ENCODE measurements at places on chromosomes 2 and 18.

DNA sequence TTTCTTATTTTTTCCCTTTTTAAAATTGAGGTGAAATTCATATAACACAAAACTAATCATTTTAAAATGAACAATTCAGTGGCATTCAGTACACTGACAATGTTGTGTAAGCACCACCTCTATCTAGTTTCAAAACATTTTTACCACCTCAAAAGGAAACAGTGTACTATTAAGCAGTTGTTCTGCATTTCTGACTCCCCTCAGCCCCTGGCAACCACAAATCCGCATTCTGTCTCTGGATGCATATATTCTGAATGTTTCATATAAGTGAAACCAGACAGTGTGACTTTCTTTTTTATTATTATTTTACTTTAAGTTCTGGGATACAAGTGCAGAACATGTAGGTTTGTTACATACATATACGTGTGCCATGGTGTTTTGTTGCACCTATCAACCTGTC, 19.2 kb upstream of the TANK start:
- no peak for DNase-seq

- DNase-seq, result no peak
Observed at GRCh38 chr2:176325732-176326131, 56.5 kb downstream of the MTX2 start.

- DNase-seq, result no peak
Observed at GRCh38 chr2:158997037-158997790, 28.8 kb downstream of the TANC1 start.

DNA sequence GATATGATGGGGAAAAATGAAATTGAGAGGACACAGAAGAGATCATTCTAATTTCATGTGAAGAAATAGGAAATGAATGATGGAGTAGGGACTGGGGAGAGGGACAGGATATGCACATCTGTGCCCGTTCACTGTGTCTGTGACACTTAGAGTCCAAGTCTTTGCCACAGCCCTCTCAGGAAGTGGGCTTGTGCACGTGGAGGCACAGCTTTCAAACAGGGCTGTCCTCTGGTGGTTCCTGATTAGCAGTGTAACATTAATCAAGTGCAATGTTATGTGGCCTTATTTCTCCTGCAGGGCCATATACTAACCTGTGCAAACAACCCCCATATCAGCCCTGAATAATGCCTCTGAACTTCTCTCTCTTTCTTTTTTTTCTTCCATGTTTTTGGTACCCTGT, 312.2 kb upstream of the FAM98A start:
- no peak for DNase-seq

GRCh38 chr2:122634256-122634655, 878.8 kb downstream of the TSN start:
- DNase-seq, result no peak

DNA sequence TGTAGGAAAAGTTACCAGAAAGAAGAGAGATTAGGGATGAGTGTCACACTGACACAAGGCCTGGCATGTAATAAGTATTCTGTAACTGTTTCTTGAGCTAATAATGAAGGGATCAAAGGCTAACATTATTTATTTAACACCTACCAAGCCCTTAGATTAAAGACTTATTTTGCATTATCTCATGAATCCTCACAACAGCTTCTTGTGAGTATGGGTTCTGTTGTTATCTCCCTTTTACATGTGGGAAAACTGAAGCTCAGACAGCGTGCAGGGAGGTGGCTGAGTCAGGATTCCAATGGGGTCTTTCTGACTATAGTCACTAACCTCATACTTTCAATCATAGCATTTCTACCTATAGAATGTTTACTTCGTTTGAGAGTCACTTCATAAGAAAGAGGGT, 79.0 kb upstream of the PROKR1 start:
- DNase-seq, result no peak

DNA sequence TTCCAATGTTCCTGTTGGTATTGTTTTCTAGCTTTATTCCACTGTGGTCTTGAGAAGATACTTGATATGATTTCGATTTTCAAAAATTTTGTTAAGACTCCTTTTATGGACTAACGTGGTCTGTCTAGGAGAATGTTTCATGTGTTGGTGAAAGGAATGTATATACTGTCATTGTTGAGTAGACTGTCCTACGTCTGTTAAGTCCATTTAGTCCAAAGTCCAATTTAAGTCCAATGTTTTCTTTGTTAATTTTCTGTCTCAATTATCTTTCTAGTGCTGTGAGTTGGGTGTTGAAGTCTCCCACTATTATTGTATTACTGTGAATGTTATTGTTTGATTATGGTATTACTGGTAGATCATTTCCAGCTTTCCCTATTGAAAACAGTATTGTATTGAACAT, 55.8 kb upstream of the TTC27 start:
- DNase-seq, result no peak

DNA sequence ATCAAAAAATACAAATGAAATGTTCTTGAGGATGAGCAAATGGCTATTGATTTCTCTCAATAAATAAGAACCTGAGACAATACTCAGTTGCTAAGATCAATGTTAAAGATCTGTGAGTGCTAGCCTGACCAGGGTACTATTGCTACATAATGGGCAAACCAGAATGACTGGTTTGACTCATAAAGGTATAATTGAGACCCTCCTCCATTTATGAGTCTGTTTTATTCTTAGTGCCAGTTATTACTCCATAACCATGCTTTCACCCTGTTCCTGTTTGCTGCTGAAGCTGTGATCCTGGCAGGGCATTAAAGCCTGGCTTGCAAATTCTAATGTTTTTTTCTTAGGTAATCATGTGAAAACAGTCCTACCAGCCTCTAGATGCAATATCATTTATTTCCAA, 56.6 kb upstream of the PPM1B start:
- DNase-seq, result no peak

DNA sequence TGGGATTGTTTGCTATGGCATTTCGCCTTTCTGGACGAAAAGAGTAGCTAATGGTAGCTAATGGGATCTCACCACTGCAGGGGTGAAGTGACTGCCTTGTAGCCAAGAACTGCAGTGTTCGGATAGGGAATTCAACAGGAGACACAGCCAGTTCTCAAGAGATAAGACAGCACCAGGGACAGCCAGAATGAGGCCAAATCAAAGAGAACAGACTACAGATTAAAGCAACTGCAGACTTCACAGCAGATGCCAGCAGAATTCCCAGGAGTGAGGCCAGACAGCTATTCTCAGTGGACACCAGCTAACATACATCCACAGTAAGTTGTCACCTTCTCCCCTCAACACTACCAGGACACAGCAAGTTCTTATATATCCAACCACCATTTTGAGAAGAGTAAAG, 124.0 kb downstream of the PLA2R1 start:
- no peak for DNase-seq

- DNase-seq, result peak; percentile 99
Observed at GRCh38 chr2:26772064-26773001, 8.2 kb downstream of the SLC35F6 start.

DNA sequence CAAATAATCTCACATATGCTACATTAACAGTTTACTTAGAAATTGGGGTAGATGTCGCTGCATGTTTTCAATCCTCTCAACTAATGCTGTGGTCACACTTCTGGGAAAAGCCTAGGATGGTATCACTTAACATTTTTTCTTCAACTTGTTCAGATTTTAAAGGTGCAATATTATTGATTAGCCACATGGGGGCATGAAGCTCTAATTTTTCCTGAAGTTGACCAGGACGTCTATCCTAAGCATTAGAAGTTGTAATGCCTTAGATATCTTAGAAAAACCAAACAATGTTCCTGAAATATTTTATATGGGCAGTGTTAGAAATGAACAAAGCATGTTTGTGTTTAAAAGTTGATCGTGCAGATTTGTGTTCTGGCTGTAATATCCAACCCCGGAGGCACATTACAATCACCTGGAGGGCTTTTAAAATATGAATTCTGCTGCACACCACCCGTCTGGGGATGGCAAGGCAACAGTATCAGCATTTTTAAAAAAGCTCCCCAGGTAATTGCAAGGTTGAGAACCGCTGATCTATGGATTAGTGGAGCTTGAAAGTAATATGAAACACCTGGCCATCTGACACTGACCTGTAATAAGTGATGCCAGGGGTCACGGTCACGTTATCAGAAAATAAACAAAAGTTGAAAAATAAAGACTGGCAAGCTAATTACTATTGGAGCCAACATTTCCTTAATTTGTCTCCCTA, 100.5 kb upstream of the LMAN1 start:
- no peak for DNase-seq

GRCh38 chr2:191228861-191229260, 16.3 kb upstream of the MYO1B start:
- DNase-seq, result no peak

DNA sequence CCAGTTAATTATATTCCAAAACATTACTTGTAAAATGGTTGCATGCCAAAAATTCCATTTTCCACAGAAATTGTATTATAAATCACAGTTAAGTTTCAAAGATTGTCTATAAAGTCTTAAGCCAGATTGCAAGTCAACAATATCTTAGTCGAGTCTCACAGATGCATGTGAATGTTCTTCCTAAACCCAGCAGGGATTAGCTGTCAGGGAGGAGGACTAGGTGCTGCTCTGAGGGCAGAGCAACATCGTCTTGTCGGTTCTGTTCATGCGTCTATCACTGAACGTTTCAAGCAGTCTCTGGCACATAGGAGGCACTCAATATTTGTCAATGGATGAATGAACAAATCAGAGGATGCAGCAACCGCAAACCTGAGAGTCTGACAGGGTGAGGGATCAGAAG, 27.0 kb downstream of the EPB41L3 start:
- no peak for DNase-seq

DNA sequence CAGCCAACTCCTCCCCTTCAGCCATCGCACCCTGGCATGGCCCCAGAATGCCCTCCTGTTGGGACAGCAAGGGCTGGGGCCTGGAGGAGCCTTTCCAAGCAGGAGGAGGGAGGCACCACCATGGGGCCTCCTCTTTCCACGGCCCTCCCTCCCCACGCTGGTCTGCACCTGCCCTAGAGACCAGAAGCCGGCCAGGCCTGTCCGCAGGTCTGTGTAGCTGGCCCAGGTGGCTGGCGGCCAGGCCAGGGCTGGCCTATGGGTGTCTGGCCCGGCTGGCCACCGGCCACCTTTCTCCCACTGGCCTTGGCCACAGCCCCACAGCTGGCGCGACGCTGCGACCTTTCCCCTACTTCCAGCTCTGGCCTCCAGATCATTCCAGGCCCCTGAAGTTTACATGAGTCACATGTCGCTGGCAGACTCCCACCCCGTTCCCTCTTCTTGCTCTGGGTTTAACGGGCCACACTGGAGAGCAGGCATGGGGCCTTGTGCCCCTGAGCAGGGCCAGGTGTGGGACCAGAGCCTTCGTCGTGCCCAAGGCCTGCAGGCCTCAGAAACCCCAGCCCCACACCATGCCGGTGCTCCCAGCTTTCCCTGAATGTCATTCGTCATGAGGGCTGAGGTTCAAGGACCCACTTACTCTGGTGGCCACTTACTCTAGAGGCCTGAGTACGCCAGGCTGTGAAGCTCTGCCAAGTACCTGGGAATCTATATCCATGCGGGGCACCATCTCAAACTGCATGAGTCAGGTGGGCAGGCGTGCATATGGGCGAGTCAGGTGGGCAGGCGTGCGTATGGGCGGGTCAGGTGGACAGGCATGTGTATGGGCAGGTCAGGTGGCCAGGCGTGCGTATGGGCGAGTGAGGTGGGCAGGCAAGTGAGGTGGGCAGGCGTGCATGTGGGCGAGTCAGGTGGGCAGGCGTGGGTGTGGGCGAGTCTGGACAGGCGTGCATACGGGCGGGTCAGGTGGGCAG, 33.3 kb upstream of the KLF11 start:
- peak; percentile 92 for DNase-seq

DNA sequence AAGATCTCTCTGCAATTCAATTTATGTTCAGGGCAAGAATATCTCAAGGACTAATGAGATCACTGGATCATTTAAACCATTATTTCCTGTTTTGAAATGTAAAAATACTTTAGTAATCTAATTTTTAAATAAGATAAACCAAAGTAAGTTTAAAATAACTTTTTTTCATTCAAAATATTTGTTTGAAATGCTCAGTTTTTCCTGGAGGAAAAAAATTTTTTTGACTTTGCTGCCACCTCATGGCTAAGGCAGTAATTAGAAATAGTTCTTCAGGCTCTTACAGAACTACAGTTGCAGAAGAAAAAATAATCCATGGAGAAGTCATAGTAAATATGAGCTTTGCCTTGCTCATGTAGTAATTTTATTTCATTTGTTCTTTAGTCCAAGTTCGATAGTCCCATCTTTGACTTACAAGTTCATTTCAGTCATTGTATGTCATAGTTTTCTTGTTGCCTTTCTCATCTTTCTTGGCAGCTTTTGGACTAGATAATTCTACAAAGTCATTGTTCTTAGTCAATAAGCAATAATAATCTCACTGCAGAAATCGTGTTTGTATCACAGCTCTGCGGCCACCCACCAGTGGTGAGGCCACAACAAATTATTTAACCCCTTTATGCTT, 127.4 kb downstream of the DPP4 start:
- DNase-seq, result no peak

- no peak for DNase-seq
Observed at GRCh38 chr2:86302320-86302719, 35.1 kb downstream of the REEP1 start.

GRCh38 chr18:47935321-47936055, 5.0 kb upstream of the SMAD2 start:
- DNase-seq, result no peak

- no peak for DNase-seq
Observed at GRCh38 chr2:42908518-42909200, 116.3 kb upstream of the HAAO start.

DNA sequence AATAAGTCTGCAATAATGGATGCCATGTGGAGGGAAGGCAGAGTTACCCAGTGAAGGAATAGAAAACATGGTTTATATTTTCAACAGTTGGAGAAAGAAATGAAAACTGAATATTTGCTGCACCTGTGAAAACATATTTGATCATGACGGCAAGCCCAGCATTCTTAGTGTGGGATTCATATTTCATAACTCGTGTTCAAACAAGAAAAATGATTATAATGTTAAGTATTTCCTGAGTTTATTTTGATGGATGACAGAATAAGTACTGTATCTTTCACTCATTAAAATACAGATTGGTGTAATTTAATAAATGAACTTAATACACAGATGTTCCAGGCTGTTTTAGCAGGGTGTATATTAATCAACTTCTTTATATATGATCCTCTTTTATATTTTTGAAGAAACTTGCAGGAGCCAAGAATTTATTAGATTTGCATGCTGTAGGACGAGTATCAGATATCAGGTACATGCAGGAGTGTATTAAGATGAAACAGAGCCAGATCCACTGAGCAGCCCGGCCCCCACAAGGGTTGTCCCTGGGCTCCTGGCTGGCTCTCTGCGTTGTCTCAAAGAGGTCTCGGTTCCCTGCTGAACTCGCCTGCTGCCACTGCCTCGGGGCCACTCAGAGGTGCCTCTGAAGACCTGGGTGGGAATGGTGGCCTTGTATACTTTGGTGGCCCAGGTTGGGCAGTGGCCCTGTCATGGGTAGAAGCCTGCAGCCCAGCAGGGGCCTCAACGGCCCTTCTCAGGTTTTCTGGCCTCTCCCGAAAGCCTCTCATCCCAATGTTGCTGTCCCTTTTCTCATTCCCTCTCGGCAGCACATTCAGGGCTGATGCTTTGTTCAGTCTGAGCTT, 95.0 kb upstream of the LDAH start:
- no peak for DNase-seq

- DNase-seq, result no peak
Observed at GRCh38 chr2:177998996-177999395, 73.6 kb downstream of the PDE11A start.

Measured in tibial artery (tissue), 4 donors.